ENCODE measurements at places on chromosomes 7 and 10. TPM values are rescaled to one million over a fixed set of nuclear protein-coding genes. Genes with fewer than 3 reads are reported as not detected.

- no peaks in the 10 kb centered on the region for H3K27me3 ChIP-seq
- H3K36me3 ChIP-seq: no peaks in the 10 kb centered on the region
- no peak for DNase-seq
- H3K4me3 ChIP-seq: no peak overlapping the region
- no peak overlapping the region for H3K27ac ChIP-seq
These were observed 47.9 kb downstream of the GALNT11 start for GRCh38 chr7:152073352-152073751.

- no peaks in the 10 kb centered on the region for H3K36me3 ChIP-seq
- no peak overlapping the region for H3K4me3 ChIP-seq
- H3K27ac ChIP-seq: no peak overlapping the region
- no peaks in the 10 kb centered on the region for H3K4me1 ChIP-seq
- H3K27me3 ChIP-seq: no peaks in the 10 kb centered on the region
These were observed 40.5 kb downstream of the RCC1L start for GRCh38 chr7:75033064-75033463.

DNA sequence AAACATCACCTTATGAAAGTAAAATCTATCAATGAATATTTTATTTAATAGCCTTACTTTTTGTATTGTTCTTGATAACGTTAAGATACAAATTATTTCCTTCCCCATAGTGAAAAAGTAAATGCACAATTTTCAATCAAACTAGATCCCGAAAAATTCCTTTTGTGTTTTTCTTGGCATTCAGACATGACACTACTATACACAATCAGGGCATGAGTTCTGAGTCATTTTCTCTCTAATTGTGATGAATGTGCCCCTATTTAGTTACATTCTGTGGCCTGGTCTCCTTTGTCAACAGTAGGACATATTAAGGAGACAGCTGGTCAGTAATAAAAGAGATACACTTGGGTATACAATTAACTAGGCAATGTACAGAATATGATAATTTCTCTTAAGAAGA is 19.8 kb downstream of the COL1A2 start:
- no peaks in the 10 kb centered on the region for H3K36me3 ChIP-seq
- H3K27me3 ChIP-seq: no peaks in the 10 kb centered on the region
- no peaks in the 10 kb centered on the region for H3K4me1 ChIP-seq
- no peak for DNase-seq
- no peak overlapping the region for H3K4me3 ChIP-seq
- H3K27ac ChIP-seq: no peak overlapping the region

- no peak for DNase-seq
- no peaks in the 10 kb centered on the region for H3K27me3 ChIP-seq
- no peaks in the 10 kb centered on the region for H3K36me3 ChIP-seq
- no peak overlapping the region for H3K4me3 ChIP-seq
- H3K4me1 ChIP-seq: no peaks in the 10 kb centered on the region
- H3K27ac ChIP-seq: no peak overlapping the region
These were observed 55.4 kb upstream of the MET start for GRCh38 chr7:116616555-116617059.

DNA sequence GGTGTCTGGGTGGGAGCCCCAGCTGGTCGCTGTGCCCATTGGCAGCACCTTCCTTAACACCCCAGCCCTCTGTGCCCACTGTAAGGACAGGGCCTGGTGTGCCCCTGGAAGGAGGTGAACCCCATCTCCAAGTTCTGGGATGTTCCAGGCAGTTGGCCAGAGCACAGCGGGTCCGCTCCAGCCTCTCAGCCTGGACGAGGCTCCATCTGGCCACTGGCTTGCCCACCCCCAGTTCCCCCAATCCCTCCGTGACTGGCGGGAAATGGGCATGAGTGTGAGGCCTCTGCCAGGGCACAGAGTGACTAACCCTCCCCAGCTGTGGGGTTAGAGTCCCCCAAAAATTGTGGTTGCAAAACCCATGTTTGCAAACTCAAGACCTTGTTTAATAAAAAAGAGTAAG is 15.6 kb downstream of the GRIFIN start:
- no peaks in the 10 kb centered on the region for H3K36me3 ChIP-seq
- peaks cover 11% of the 10 kb centered on the region for H3K4me1 ChIP-seq
- H3K27me3 ChIP-seq: no peaks in the 10 kb centered on the region
- no peak overlapping the region for H3K27ac ChIP-seq
- no peak for DNase-seq

The PDZD7 gene
- 1.8 TPM for total RNA-seq

DNA sequence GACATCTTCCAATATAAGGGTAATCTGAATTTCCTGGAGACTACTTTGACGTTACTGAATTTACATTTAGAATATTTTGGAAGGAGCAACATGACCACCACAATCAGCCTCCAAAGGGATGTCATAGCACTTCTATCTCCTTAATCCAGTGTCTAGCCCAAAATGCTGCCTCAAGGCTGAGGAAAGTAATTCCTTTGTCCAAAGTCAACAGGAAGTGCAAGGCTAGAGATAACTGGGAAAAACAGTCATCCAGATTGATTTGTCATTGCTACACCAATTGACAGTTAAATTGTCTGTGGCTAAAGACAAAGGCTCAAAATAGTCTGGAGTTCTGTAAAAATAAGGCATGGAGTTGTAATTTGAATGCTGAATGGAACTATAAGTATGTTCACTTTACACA is 3.9 kb upstream of the TFPI2 start:
- H3K36me3 ChIP-seq: no peaks in the 10 kb centered on the region
- no peaks in the 10 kb centered on the region for H3K27me3 ChIP-seq
- H3K4me3 ChIP-seq: no peak overlapping the region
- DNase-seq: no peak

DNA sequence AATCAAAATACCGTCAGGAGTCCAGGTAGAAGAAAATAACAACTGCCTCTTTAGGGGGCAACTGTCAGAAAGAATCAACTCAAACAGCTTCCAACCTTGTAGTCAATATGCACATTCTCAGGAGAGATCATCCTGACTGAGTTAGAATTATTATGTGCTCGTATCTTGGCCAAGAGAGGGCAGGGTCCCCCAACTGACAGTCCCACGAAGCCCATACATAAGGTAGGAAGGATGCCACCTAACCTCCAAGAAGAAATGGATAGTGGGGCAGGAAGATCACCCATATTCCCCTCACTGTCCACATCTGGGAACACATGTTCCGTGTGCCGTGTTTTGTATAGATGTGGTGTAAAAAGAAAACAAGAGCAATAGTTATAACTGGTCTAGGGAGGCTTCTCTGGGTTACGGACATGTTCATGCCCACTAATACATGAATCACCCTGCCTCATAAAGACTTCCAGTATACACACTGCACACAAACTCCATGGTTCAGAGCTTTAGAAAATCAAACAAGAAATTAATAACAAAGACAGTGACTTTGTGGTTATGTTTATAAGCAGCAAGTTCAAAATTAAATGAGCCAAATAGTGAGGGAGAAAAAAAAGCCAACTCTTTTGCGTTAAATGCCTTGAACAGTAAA is 295.6 kb downstream of the FGFR2 start:
- no peak for DNase-seq
- no peaks in the 10 kb centered on the region for H3K27me3 ChIP-seq
- H3K4me3 ChIP-seq: no peak overlapping the region
- no peaks in the 10 kb centered on the region for H3K4me1 ChIP-seq

The GPR15LG gene
- total RNA-seq: not detected

- H3K4me3 ChIP-seq: no peak overlapping the region
- no peaks in the 10 kb centered on the region for H3K36me3 ChIP-seq
- peaks cover 5% of the 10 kb centered on the region for H3K4me1 ChIP-seq
- H3K27me3 ChIP-seq: no peaks in the 10 kb centered on the region
- H3K27ac ChIP-seq: no peak overlapping the region
- DNase-seq: peak; percentile 19
These were observed 574 bp upstream of the IL6 start for GRCh38 chr7:22726345-22726906.

The TMEM270 gene
- total RNA-seq: not detected

DNA sequence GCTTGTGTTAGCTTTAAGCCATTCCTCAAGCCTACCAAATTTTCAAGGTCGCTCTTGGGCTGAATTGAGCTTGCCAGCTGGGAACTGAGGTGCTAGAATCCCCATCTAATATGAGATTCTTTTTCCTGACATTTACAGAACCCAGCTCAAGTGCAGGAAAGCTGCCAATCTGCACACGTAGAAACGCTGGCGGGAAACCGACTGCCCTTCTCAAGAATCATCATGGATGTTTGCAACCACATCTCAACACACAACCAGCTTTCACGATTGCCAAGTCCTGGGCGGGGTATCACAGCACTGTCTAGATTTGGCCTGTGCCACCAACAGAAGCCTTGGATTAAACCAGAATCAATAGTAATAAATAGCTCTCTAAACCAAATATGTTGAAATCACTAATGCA is 203.7 kb downstream of the DIP2C start:
- no peaks in the 10 kb centered on the region for H3K27me3 ChIP-seq
- DNase-seq: no peak
- H3K27ac ChIP-seq: peak overlapping the region; percentile 76
- no peaks in the 10 kb centered on the region for H3K36me3 ChIP-seq

The DDX56 gene
- 105 TPM for total RNA-seq
